Stimulated activated CD4-positive, alpha-beta T cell treated with anti-CD3 and anti-CD28 coated beads, Interleukin-15, amount 100 ng/mL, for 1 hour (primary cell): ENCODE measurements at places on chromosomes 13 and 19.

GRCh38 chr19:12955996-12956395, 1.0 kb downstream of the GADD45GIP1 start:
- DNase-seq, result no peak

DNA sequence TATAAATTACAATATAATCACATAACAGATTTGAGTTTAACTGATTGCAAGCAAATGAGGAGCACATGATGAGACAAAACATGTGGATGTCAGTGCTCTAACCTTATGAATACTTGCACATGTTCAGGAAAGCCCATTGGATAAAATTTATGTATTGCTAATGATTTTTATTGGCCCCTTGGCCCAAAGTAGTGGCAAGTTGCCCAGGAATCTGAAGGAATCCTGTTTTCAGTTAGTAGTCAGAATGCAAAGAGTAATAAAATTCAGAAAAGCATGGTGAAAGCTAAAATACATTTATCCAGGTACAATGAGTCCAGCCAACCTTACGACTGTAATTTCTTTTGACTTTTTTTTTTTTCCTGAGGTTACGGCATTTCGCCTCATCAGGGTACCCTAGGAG, 1539.4 kb downstream of the EFNB2 start:
- DNase-seq, result no peak

GRCh38 chr13:69579351-69579750, 528.3 kb upstream of the ATXN8OS start:
- no peak for DNase-seq

- no peak for DNase-seq
Measured at GRCh38 chr19:49492573-49493405, 3.4 kb upstream of the RPS11 start.

- DNase-seq, result no peak
Measured at GRCh38 chr19:42601811-42602443, 7.2 kb upstream of the CEACAM8 start.

GRCh38 chr13:47628666-47629065, 372.4 kb downstream of the SUCLA2 start:
- no peak for DNase-seq

DNA sequence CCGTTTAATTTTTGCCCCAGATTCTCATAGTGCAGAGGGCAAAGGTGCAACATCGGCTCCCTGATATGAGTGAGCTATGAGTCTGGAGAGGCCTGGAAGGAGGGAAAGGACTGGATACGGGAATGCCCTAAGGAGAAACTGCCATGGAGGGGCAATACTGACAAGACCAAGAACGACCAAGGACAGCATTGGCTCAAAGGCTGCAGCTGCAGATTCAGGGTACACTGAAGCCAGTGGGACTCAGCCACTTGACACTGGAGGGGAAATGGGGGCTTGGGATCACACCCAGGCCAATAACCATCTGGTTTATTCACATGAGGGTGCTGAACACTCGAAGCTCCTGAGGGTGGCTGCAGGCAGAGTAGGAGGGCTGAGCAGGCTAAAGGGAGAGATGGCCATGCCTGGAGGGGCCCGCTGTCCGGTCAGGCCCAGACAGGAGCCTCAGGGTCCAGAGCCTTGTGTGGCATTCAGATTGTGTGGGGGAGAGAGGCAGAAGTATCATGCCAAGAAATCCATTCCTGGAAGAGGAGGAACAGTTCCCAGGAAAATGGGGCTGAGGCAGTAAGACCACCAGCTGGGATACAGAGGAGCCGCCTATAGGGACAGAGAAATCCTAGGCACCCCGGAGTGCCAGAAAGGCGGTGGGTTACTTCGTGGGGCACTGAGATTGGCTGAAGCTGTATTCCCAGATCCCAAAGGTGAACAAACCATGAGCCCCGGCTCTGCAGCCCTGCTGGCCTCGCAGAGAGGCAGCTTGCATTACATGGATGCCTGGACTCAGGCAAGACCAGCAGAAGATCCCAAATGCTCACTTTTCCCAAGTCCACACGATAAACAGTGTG, 20.7 kb downstream of the COL4A1 start:
- DNase-seq, result no peak

DNA sequence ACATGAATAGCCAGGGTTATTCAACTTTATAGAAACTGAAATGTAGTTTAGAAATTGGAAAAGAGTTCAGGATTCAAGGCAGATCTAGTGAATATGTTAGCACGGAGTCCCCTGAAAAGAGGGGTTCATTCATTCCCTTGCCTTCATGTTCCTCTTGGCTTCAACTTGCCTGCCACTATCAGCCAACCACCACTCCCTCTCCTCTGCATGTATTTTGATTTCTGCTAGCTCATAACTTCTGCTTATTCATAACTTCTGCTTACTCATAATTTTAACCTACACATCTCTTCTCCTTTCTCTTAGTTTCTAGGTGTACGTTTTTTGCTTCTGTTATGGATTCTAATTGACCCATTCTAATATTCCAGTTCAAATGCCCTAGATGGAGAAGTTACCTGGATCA, 5.5 kb upstream of the SERTM1 start:
- DNase-seq, result no peak

- DNase-seq, result no peak
Measured at GRCh38 chr19:22595918-22596341, 38.2 kb upstream of the ZNF492 start.

- no peak for DNase-seq
Measured at GRCh38 chr19:42114412-42114811, 17.8 kb downstream of the POU2F2 start.

DNA sequence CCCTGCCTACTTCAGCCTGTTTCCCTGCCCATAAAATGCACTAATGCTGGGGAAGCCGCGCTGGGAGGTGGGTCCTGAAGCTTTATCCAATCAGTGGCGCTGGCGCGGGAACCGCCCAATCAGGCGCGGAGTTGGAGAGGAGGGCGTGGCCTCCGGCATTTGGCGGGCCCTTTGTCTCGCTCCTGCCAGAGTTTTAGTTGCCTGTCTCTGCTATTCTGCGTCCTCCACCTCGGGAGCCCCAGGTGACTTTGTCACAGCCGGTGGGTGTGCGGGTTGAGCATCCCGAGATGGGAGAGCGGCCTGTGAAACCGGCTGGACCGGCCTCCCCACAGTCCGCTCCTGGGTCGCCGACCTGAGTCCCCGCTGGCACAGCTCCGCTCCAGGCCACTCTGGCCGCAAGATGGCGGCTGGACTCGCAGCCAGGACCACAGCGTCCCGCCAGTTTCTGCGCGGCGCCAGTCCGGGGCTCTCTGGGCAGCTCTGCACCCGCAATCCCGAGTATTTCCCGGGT, 30.7 kb upstream of the ZNF429 start:
- DNase-seq, result peak; percentile 72

DNA sequence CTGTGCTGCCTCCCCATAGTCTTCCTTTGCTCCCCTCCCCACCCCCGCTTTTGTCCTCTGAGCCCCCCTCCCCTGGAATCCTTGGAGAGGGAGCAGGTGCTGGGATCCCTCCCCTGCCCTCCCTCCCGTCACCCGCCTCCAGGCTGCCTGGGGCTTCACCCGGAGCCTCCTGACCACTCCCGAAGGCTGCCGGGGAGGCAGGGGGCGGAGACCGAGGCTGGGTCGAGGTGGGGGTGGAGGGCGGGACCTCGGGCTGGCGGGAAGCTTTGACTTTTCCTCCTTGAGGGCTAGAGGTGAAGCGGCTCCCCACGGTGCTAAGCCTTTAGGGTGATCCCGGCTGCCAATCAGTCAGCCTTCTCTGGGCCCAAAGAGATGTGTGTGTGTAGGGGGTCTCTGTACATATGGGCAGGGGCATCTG, 1.5 kb downstream of the KMT5C start:
- peak; percentile 44 for DNase-seq

DNA sequence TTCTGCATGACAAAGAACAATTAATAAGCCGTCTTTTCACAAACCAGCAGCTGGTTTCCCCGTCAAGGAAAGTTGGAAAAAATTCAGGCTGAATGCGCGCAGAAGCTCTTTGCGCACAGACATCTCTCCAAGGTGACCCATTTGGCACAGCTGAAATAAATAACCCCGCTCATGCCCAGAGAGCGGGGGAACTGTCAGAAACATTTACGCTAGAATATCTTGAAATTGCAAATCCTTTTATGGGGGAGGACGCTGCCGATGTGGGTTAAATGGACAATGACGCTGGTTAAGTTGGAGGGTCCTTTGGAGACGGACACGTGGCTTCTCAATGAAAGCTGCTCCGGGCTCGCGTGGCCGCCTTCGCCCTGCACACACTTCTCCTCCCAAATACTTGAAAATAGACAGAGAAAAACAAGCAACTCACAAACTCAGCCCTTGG, 30.6 kb downstream of the GSX1 start:
- no peak for DNase-seq

GRCh38 chr13:28340272-28340793, 154.6 kb downstream of the FLT1 start:
- DNase-seq, result no peak

DNA sequence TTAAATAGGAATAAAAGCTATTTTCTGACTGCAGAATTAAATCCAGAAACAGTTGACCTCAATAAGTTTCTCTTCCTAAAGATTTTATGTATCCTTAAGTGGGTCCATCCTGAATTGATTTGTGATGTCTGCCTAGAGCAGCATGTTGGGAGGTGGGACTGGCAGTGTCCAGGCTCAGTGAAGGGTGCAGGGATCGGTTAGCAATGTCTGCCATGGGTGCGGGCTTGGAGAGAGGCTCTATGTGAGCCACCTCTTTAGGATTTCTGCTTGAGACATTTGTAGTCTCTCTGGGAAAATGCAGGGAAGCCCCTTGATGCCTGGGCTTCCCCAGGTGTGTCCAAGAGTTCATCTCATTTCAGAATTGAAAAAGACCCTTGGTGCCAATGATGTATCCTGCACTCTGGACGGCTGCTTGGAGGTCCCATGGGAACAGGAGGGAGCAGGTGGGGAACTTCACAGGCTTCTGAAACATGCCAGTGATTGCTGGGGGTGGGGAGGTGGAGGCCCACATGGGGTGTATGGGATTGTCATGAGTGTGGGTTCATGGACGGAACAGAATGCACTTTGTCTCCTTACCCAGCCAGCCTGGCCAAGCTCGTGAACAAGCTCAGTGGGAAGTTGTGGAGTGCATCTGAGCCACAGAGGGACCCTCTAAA, 6.2 kb upstream of the COLGALT1 start:
- DNase-seq, result no peak

DNA sequence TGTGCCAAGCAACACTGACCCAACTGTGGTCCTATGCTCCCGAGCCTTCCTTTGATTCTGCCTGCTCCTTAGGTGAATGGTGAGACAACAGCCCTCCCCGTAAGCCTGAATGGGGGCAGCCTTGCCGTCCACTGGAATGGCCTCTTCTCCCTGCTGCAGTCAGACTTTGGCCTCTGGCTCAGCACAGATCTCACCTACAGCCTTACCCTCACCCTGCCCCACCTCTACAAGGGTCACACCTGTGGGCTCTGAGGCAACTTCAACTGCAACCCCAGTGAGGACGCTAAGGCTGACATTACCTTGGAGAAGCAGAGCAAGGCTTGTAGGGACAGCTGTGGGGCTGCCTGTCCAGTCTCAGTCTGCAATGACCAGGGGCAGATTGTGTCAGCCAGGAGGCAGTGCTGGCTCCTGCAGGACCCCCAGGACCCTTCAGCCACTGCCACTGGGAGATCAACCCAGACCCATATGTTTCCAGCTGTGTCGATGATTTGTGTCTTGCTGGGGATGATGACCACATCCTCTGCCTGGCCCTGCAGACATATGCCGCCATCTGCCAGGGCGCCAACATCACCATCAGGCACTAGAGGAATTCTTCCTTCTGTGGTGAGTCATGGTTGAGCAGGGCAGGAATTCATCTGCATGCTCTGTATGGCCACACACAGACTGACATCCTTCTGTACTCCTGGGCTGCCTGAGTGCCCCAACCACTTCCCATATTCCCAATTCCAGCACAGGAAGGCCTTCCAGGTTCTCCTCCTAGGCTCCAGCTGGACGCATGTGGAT, 27.3 kb upstream of the FXYD3 start:
- no peak for DNase-seq

- no peak for DNase-seq
Measured at GRCh38 chr19:44851427-44851826, 5.3 kb downstream of the NECTIN2 start.

- DNase-seq, result no peak
Measured at GRCh38 chr19:45408121-45408520, 1.7 kb downstream of the POLR1G start.

- no peak for DNase-seq
Measured at GRCh38 chr19:21434516-21434915, 37.6 kb downstream of the ZNF493 start.

DNA sequence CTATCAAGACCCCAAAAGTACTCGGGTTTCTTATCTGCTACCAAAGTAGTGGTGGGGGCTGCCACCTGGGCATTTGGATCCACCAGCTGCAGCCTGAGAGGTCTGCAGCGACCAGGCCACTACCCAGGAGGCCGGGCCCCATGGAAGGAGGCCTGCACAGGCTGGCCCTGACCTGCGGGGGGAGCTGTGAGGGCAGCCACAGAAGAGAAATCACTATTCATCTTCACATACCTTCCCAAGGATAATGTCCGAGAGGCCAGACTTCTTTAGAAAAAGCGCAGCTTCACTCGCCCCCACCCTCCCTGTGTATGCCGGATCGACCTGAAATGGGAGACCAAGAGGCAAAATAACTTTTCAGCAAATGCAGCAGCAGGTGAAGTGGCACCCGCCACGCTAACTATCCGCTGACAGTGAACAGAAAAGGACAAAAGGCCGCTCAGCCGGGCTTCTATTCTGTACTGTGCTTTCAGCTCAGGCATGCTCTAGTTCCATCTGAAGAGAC, 30.1 kb downstream of the EPS15L1 start:
- DNase-seq, result no peak

DNA sequence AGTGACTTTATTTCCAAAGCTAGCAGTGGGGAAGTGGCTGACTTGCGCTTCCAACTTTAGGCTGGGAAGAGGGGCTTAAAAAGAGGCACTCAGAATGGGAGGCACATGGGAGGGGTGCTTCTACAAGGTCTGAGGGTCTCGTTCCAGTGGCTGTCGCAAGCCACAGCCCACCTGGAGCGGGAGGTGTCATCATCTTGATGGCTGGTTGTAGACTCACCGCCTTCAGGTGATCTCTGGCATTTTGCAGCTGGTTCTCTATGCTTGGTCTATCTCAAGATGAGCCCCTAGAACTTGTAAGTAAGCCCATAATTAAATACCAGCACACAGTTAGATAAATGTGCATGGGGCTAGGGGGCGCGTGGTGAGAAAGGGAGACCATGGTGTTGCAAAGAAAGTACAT, 9.2 kb downstream of the TEX29 start:
- DNase-seq, result no peak

DNA sequence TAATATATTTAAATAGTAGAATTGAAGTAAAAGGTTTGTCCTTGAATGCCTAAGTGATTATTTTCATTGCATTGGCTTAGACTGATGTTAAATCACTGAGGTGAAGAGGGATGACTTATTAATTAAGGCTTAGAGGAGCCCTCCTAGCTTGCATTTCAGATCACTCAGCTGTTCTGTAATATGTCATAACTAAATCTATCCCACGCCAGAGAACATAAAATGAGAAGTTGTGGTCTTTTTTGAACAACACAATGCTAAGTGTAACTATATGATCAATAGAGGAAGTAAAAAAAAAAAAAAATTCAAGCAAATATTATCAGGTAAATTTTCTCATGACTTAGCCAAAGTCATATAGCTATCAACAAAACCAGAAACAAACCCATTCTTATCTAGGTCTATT, 752.2 kb downstream of the GPC5 start:
- DNase-seq, result no peak
